ENCODE measurements at places on chromosomes 3 and 15. TPM values are rescaled to one million over a fixed set of nuclear protein-coding genes. Genes with fewer than 3 reads are reported as not detected.

Gene CATSPER2
- total RNA-seq, result 1.1 TPM

Gene SYNPR
- not detected for total RNA-seq

Gene SNRPA1
- 9.8 TPM for total RNA-seq

Gene ZDHHC19
- total RNA-seq, result not detected

Gene ADAMTS9
- total RNA-seq, result 2.7 TPM

Gene GXYLT2
- 75.1 TPM for total RNA-seq

Gene CX3CR1
- total RNA-seq, result under 0.01 TPM

Gene TRPM1
- under 0.01 TPM for total RNA-seq

Gene ABHD2
- total RNA-seq, result 115 TPM

Gene VEPH1
- total RNA-seq, result 23.2 TPM

Gene ITIH3
- total RNA-seq, result under 0.01 TPM

Gene RPL39L
- 9.1 TPM for total RNA-seq

Gene RPL32
- 1,095 TPM for total RNA-seq

Gene CCDC50
- total RNA-seq, result 78.2 TPM

Gene CPLX3
- total RNA-seq, result not detected
